G401 (cell line): ENCODE measurements at places on chromosomes 4 and X.

DNA sequence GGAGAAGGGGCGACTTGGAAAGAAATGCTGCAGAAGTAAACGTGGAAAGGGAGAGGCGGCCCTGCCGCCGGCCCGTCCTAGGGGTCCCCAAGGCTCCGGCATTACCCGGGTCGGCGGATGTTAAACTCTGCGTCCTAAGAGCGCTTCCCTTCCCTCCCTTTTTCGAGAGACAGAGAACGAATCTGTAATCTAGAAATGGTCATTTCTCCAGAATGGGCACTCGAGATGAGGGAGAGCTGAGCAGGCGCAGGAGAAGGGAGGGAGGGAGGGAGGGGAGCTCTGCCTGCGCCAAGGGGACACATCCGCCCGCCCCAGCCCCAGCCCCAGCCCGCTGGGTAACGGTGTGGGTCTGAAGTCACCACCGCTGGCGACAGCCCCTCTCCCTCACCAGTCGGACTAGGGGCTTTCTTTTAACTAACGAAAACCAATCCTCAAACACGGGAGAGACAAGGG, 1.7 kb downstream of the HCFC1 start:
- DNase-seq, result peak; percentile 75

DNA sequence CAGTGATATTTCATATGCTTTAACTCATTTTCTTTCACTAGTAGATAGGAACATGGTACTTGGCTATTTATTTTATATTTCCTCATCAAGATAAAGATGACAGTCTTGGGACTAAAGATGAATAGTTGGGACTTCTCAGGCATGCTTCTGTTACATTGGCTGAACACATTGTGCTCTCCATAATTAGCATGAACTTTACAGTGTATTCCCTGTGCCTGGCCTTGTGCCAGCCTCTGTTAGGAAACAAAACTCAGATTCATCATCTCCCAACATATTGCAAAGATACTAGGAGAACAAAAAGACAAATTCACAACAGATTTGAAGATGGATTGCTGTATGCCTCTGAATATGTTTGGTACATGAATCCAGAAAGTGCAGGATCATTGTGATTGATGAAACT, 26.4 kb downstream of the GRIA2 start:
- no peak for DNase-seq

GRCh38 chr4:79625361-79625760, 217.3 kb upstream of the GK2 start:
- DNase-seq, result no peak

DNA sequence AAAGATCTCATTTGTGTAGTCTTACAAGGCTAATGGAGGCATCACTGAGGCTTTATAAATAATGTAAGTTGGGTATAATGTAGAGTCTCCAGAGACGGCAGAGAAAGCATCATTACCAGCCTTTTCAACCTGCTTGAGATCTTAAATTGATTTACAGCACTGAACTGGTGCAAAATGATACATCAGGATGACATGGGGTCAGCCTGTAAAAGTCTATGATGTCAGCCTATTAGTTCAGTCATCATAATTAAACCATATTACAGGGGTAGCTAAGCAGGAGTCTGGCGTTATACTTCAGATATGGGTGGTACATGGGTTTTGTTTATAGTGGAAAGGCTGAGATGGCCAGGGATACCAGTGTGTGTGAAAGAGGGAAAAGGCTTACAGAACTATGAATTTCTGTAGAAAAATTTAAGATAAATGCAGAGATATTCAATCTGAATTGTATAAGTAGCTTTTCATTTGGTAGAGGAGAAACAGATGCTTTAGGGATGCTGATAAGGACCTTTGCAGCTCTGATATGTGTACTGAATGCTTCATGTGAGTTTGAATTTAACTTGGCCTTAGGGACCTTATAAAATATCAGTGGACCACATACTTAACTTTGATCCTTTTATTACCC, 2.7 kb downstream of the SMAD1 start:
- no peak for DNase-seq

DNA sequence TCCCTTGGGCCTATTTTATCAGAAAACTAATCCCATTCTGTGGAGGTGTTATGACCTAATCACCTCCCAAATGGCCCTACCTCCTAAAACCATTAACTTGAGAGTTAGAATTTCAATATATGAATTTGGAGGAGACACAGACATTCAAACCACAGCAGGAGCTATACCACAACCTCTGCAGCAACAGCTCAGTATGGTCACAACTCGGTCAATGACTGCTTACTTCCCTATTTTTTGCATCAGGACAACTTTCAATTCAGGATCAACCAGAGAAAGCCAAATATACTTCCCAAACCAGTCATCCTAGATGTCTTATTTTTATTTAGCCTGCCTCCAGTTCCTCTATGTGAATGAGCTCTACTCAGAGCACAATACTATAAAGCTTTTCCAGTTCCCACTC, 11.3 kb upstream of the SMARCA5 start:
- no peak for DNase-seq

DNA sequence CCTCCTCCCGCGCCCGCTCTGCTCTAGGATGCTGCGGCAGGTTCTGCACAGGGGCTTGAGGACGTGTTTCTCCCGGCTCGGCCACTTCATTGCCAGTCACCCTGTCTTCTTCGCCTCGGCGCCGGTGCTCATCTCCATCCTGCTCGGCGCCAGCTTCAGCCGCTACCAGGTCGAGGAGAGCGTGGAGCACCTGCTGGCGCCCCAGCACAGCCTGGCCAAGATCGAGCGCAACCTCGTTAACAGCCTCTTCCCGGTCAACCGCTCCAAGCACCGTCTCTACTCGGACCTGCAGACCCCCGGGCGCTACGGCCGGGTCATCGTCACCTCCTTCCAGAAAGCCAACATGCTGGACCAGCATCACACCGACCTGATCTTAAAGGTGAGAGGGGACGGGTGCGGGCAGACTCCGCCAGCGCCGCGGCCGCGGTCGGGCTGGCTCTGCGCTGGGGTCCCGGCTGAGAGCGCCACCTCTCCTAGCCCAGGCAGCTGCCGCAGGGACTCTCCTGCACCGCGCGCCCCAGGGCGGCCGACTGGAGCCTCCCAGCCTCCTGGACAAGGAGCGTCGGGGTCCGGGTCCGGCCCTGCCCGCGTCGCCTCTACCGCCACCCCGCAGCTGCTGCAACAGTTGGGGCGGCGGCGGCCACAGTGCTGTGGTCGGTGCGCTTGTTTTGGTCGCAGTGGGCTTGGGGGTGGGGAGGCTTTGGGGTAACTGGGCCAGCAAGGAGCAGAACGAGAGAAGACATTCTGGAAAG, at the start of gene PTCHD1:
Gene PTCHD1 (plus strand): TSS at position 2 of the 752 bp plus-strand sequence. CDS start 27 bp downstream, at position 29.
- DNase-seq, result peak; percentile 39

GRCh38 chrX:121000589-121000988, 15.0 kb upstream of the CT47A1 start:
- DNase-seq, result no peak

DNA sequence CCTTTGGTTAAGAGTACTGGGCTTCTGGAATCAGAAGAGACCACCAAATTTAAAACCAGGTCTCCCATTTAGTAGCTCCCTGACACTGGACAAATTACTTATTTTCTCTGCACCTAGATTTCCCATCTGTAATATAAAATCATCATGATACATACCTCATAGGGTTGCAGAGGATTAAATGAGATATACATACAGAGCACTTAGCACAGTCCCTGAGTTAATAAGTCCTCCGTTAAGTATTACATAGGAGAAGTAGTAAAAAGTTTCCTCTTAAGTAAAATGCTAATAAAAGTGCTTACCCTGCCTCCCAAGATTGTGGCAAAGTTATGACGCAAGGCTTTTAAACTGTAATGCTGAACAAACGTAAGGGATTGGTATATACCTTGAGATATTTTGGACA, 539 bp upstream of the CHIC1 start:
- DNase-seq, result no peak

- DNase-seq, result no peak
Observed at GRCh38 chrX:95346856-95347255, 1337.8 kb upstream of the DIAPH2 start.

DNA sequence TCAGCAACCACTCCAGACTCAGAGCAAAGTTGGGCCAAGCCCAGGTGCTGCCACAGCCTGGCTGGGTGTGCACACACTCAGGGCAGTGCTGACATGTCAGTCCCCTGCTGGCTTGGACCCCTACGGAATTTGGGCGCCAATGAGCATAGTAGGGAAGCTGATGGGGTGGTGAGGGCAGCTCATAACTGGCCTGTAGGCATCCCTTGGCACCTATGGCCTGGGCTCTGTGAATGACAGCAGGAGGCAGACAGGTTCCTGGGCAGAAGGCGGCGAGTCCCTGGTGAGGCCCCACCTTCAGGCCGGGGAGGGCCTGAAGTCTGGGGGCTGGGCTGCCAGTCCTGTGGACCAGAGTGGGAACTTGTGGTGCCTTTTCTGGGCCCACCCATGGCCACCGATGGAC, 15.9 kb upstream of the TMEM185A start:
- DNase-seq, result no peak

- DNase-seq, result no peak
Observed at GRCh38 chr4:76694056-76694455, 203.9 kb downstream of the SOWAHB start.

DNA sequence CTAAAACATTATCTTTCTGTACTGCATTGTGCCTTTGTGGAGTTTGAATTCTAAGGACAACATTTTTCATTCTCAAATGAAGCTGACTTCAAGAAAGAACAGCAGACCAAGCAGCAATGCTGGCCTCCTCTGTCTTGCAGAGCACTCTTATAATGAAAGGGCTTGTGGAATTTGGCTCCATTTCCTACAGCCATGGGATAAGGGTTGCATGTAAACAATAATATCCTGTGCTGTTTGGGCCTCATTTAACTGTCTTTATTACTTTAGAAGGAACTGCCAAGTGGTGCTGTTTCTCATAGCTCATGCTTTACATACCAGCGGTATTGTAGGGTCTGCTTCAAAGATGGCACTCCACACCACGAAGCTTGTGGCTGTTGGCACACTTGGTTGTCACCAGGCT, 111.4 kb upstream of the EOLA2 start:
- DNase-seq, result no peak

DNA sequence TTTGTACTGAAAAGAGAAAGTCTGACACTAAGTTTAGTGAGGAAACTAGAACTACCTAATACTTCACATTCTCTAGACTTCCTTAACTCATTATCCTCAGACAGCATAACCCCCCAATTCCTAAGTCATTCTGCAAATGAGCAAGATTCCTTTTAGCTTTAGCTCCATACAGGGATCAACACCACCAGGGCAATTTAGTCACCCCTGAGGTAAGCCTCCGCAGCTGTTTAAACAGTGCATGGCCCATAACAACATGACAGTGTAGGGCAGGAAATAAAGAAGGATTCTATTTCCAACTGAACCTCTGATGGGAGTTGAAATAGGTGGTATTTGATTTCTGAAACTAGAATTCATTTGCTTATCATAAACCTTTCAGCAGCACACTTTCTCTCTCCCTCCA, 112.8 kb upstream of the DKK2 start:
- no peak for DNase-seq

DNA sequence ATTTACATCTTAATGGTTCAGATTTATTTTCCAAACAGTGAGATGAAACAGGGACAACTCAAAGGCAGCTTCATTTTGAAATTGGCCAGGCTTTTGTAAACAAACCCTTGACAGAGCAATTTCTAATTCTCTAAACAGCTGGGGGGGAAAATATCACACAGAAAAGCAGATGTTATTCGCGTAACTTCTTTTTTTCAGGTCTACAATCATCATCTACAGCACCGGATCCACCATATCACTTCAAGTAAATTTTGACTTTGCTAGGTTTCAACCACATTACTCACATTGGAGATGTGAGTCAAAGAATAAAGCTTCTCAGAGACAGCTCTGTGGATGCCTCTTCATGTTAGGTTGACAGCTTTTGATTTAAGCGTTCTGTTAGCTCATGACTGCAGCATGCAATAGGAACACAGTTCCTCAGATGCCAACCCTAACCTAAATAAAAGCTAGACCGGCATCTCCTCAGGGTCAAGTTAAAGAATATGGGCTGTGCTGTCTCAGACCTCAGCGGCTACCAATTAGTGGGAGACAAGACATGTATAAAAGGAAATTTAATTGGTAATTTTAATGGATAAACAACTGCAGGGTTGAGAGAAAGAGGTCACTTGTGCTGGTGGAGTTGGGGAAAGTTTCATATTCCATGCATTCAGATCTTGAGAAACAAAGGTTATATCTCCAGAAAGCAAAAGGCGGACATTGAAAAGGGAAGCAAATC, 26.8 kb downstream of the AMELX start:
- no peak for DNase-seq

DNA sequence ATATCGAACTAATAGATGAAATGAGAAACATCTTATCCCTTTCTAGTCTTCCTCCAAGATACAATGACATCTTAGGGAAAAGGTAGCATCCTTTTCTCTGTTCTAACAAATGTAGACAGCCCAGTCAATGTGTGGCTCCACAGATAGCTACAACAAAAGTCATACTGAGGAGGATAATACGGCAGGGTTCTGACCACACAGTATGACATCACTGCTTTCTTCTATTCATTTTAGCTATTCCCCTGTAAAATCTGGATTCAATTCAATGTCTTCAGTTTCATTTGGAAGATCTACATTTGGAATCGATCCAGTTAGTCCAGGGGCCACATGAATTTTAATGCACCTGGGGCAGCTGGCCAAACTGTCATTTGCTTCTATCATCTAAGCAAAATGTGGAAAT, 51.4 kb downstream of the ENOX2 start:
- DNase-seq, result no peak
